ENCODE measurements at places on chromosomes 4 and X. TPM values are rescaled to one million over a fixed set of nuclear protein-coding genes. Genes with fewer than 3 reads are reported as not detected.

The GSTCD gene
- total RNA-seq: 4.6 TPM

The SLC9B1 gene
- 3.4 TPM for total RNA-seq

The MPC1L gene
- not detected for total RNA-seq

The ARHGAP36 gene
- not detected for total RNA-seq

All from mononuclear cell (primary cell).